Heart right ventricle (tissue), 16 donors: ENCODE measurements at places on chromosomes 5 and 9.

- DNase-seq = no peak
These were observed 32.4 kb downstream of the NNT start for GRCh38 chr5:43635374-43635773.

DNA sequence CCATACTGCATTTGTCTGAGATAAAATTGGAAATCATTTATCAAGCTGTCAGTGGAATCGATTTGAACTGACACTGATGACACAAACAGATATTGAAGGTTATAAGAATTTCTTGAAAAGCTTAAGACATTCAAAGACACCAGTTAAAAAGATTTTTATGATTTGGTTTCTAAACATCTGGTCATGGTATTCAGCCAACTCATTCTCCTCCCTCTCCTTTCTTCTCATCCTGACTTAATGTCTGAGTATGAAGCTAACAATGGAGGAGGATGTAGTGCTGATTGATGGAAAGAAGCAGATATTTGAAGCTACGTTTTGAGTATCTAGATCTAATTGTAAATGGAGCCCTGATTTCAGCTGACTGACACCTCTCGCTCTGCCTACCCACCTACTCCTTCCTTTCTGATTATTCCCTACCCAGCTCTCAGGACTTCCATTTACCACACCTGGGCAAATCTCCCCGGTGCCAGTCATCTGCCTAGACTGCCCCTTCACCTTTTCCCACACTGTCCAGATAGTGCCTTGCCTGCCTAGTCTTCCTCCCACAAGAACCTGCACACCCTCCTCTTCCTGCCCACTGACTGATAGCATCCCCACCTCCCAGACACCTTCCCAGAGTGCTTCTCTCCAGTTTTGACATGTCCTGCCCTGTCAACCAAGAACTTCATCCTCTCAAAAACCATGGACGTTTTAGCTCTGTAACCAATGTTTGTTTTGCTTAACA, 20.7 kb upstream of the LIFR start:
- DNase-seq = no peak

- no peak for DNase-seq
These were observed 72.2 kb upstream of the ADAMTS19 start for GRCh38 chr5:129387944-129388343.

DNA sequence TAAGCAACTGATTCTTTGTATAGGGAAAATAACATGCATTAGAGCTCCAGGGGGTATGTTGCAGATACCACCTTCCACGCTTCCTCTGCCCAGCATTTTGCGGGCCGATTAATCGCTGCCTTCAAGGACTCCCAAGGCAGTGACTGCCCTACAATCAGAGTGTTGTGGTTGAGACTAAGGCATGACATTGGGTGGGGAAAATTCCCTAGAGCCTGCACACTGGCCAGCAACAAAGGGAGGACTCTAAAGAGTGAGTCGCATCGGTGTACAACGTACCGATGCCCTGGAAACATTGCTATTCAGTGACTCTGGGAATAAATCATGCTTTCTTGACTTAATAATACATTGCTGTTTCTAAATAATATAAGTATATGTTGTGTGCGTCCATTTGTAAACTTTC, 119.7 kb downstream of the ZNF462 start:
- no peak for DNase-seq

DNA sequence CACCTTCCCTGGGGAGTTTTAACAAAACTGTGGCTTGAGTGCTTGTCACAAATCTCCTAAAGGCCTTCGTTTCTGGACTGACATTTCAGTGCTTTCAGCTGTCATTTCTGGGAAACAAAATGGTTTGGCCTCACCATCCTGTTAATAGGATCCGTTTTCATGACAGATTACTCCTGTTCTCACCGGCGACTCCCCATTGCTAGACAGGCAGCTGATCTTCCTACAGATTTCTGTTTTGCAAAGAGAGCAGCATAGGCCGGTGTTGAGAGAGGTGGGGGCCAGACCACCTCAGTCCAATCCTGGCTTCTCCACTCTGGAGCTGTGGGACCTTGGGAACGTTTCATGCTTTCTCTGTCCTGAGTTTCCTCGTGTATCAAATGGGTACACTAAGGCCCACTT, 75.5 kb upstream of the OTULINL start:
- no peak for DNase-seq

GRCh38 chr9:120642129-120642770, 62.3 kb upstream of the CDK5RAP2 start:
- DNase-seq = no peak

DNA sequence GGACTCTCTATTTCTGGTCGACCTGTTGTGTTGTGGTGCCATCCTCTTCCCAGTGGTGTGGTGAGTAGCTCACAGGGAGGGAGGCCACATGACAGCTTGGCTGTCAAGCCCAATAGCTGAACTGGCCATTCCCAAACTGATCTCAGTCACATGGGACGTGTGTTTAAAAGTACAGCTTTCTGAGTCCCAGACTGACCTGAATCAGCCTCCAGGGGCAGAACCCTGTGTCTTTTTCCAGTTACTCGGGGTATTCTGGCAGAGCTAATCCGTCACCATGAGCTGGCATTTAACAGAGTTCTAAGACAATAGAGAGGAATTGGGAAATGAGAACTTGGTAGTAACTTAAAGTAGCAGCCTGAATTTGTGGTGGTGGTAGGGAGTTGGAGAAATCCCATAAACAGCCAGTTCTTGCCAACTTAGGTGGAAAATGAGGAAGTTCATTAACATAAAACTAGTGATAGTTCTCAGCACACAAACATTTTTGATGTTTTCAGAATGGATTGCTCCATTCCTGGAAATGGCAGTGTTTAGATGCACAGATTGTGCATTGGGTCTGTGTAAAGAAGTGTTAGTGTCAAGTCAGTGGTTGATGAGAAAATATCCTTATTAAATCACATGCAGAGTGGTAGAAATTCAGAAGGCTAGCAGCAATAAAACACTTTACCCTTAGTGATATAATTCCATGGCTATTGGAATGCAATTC, 50.9 kb downstream of the GPR107 start:
- DNase-seq = no peak

DNA sequence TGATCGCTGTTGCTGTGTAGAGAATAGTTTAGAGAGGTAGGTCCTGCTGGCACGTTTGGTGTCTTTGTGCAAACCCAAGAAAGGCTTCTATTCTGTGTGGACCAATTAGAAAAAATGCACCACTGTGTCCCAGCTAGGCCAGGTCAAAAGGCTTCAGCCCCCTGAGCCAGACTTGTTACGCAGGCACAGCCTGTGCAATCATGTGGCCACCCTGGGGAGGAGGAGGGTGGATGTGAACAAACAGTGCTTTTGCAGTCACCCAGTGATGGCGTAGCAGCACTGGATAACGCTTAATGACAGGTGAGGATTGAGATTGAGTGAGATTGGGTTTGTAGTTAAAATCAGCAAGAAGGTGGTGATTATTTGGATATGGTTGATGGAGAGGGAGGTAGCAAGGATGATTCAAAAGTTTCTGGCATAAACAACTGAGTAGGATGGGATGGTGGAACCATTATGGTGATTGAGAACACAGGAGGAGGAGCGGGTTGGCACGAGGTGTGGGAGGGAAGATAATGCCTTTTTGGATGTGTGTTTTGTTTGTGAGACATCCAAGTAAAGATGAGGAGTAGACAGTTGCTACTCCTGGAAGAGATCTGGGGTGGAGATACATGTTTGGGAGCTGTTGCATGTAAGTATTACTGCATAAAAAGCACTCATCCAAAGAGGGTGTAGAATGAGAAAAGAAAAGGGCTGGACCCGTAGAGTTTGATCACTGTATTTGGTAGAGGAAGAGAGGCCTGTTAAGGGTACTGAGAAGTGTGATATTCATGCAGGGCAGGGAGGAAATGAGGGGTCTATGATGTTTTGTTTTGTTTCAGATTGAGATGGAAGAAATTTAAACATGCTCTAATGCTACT, 6.7 kb downstream of the GCNT1 start:
- DNase-seq = no peak

- peak; percentile 68 for DNase-seq
These were observed 467 bp upstream of the PHF19 start for GRCh38 chr9:120877276-120878034.

DNA sequence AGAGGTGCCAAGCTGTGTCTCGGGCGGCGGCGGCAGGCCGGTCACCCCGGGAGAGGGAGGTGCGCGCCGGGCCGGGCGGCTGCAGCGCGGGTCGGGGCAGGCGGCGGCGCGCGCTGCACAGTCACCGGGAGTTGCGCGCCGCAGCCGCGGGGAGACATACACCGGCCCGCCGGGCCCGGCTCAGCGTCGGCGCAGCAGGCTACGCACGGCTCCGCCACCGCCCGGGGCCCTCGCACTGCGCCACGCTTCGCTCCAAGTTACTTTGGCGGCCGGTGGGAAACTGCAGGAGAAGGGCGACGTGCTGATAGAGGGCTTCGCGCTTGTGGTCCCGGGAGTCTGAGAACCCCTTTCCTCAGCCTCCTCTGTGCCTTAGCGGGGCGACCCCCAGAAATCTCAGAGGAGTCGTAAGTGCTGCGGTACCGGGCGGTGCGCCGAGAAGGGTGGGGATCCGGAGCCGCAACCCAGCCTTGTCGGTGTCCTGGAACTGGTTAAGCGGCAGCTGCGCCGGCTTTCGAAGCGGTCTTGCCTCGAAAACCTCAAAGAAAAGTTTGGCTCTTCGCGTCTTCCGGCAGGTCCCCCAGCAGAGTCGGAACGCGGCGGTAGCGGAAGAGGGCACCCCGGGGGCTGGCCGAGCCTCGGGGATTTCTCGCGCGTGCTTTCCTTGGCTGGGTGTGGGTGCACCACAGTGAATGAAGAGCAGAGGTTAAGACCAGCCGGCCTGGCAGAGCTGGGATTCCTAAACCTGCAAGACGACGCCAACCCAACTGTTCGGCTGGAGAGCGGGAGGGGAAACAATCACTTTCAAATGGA, at the start of gene EFNA5:
TSS of gene EFNA5 (minus strand) at position 6 of the 810 bp plus-strand sequence.
- DNase-seq = peak; percentile 38

- DNase-seq = no peak
These were observed 3.1 kb upstream of the ZCCHC10 start for GRCh38 chr5:133029416-133029815.

GRCh38 chr5:159041444-159042198, 58.1 kb downstream of the EBF1 start:
- DNase-seq = no peak

- no peak for DNase-seq
These were observed 8.2 kb downstream of the GALNT10 start for GRCh38 chr5:154198611-154199230.

DNA sequence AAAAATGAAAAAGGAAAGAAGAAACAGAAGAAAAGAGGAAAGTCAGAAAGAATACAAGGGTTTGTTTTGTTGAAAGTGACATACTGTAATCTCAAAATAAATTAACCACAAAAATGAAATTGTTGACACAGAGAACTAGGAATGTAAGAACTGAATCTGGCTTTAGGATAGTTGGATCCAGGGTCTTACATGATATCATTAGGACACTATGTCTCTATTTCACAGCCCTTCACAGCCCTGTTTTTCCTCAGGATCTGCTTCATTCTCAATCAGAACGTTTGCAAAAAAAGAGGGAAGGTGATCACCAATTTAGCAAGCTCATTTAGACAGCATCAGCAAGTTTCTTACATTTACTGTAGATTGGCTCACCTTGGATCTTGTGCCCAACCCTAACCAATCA, 188.5 kb upstream of the NREP start:
- DNase-seq = no peak

DNA sequence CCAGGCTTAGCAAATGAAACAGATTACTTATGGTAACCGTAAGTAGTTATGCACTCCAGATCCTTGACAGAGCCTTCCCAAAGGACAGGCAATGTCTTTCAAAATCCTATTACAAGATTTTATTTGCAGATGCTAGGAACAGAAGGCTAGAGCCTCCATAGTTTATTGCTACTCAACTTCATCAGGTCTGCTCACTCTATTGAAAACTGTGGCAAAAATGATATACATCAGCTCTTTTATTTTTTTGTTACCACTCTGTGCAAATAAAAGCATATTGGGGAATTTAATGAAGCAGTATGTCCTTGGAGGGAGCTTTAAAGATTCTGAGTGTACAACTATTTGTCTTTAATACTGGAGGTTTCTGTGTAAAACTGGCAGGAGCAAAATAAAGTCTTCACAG, 46.5 kb downstream of the SLC44A1 start:
- no peak for DNase-seq

- no peak for DNase-seq
These were observed 156.0 kb downstream of the ZNF462 start for GRCh38 chr9:107018861-107019545.

- DNase-seq = no peak
These were observed 316.8 kb downstream of the MLLT3 start for GRCh38 chr9:20305452-20305851.

DNA sequence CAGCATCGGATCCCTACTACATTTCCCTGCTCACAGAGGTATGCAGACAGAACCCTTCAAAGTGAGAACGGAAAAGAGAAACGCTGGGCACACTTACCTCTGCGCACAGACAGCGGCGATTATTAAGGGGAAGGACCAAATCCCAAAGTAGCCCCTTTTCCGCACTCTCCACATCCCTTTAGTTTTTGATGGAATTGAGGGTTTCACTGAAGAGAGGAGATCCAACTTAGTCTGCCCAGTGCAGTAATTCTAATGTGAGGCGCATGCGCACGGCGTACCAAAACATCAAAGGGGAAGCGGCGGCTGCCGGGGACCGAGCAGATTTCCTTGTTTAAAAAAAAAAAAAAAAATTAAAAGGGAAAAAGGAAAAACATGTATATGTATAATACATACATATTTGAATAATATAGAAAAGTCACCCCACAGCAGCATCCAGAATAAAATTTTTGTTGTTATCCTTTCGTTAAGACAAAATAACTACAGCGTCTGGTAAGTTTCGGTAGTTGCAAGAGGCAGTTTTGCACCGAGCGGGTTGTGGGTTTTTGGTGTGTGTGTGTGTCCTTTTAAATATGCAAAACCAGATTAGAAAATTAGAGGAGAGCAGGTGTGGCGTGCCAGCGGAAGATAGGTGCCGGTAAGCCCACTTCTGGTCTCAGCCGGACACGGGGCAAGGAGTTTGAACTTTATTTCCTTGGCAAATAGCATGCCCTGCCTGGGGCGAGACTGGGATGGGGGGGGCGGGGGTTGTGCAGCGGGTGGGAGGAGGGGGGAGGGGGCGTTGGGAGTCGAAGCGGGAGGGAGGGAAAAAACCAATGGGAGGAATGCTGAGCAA, at the start of gene GABRB2:
TSS of gene GABRB2 (minus strand) at position 256 of the 832 bp plus-strand sequence. CDS start at position 174, 82 bp downstream.
- DNase-seq = peak; percentile 13

GRCh38 chr5:39256477-39257235, 37.3 kb upstream of the FYB1 start:
- no peak for DNase-seq

GRCh38 chr5:170641589-170642031, 137.8 kb downstream of the KCNIP1 start:
- DNase-seq = no peak

DNA sequence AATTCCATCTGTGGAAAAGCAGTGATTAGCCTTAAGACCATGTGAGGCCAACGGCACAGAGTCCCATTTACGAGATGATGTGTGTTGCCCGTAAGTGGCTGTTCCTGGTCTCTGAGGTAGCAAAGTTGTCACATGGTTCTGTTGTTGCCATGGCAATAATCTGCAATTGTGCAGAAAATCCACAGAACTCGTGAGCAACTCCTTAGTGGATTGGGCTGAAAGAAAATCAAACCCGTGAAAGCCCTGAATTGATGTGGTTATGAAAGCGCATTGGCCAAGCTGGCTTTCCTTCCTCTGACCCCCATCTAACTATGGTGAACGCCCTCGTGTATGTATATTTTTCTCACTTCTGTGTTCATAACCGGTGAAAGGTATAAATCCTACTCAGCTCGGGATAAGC, 614.7 kb downstream of the EBF1 start:
- no peak for DNase-seq
